Esophagus (tissue), 2 donors: ENCODE measurements at places on chromosomes 4 and X. TPM values are rescaled to one million over a fixed set of nuclear protein-coding genes. Genes with fewer than 3 reads are reported as not detected.

Gene PLS3
- polyA plus RNA-seq: 59.6 TPM

Gene CFP
- 3.6 TPM for polyA plus RNA-seq

Gene MAGEA8
- not detected for polyA plus RNA-seq

Gene FGD1
- 4.9 TPM for polyA plus RNA-seq

Gene GPR50
- polyA plus RNA-seq: 0.04 TPM
